ENCODE measurements at places on chromosomes 4 and X. TPM values are rescaled to one million over a fixed set of nuclear protein-coding genes. Genes with fewer than 3 reads are reported as not detected.

ITIH6 gene
- total RNA-seq = not detected

PRRG3 gene
- total RNA-seq = not detected

ADRA2C gene
- total RNA-seq = 8.7 TPM

CCNB3 gene
- 0.21 TPM for total RNA-seq

SMAD1 gene
- 58.9 TPM for total RNA-seq

XAGE1B gene
- not detected for total RNA-seq

DUSP9 gene
- total RNA-seq = not detected

OPHN1 gene
- 4.6 TPM for total RNA-seq

TBC1D8B gene
- 5.6 TPM for total RNA-seq

USP51 gene
- 0.64 TPM for total RNA-seq

MAGEB6 gene
- not detected for total RNA-seq

NXF2 gene
- not detected for total RNA-seq

VSIG4 gene
- total RNA-seq = not detected

C4orf36 gene
- total RNA-seq = 0.21 TPM

TEX13D gene
- not detected for total RNA-seq

DDX60 gene
- 14.8 TPM for total RNA-seq

FAT1 gene
- 268 TPM for total RNA-seq

SPANXN4 gene
- total RNA-seq = not detected

VGLL1 gene
- total RNA-seq = not detected

All from myocyte (in vitro differentiated cells).